Fibroblast of the aortic adventitia (primary cell): ENCODE measurements at places on chromosomes 2 and 18.

DNA sequence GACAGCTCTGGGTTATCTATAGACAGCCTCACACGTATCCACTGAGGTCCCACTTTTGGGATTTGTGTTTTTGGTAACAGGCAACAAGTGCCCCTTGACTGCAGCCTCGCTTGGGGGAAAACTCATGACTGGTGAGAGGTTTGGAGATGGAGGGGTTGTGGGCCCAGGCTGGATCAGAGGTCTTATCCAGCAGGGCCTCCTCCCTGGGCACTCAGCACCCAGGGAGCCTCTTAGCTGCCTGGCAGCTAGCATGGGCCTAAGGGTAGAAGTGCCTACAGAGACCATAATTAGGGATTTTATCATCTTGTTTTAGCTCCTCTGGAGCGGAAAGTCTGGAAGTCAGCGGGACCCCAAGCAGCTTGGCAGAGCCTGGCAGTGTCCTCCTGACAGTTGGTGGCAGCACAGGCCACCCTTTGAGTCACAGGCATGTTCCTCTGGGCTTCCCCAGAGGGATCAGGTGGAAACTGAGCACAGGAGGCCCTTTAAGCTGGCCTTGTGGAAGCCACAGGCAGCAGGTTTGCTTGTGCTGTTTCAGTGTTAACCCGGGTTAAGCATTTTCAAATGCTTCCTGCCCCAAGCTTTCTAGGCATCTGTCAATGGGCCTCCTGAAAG lies 143.1 kb downstream of the KCTD1 start:
- peak; percentile 47 for DNase-seq

DNA sequence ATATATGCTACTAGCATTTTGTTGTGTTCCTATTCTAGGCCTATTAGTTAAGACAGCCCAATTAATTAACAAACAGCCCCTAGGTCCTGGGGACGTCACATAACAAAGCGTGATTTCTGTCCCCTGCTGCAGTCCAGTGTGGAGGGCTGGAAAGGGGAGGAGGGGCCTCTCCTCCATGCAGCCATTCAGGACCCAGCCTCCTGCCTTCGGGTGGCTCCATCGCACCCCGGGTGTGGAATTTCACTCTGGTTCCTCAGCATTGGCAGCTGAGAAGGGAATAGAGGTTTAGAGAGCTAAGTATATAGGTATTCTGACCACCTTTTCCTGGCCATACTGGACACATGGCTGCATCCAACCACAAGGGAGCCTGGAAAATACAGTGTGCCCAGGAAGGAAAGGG lies 42.4 kb downstream of the MC2R start:
- no peak for DNase-seq

DNA sequence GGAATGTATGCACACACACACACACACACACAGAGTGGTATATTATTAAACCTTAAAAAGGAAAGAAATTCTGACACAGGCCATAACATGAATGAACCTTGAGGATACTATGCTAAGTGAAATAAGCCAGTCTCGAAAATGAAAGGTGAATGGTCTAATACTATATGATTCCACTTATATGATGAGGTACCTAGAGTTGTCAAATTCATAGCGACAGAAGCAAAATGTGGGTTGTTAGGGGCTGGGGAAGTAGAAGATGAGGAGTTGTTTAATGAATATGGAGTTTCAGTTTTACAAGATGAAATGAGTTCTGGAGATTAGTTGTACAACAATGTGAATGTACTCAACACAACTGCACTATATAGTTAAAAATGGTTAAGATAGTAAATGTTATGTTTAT lies 118.1 kb downstream of the ABCA12 start:
- DNase-seq: no peak

DNA sequence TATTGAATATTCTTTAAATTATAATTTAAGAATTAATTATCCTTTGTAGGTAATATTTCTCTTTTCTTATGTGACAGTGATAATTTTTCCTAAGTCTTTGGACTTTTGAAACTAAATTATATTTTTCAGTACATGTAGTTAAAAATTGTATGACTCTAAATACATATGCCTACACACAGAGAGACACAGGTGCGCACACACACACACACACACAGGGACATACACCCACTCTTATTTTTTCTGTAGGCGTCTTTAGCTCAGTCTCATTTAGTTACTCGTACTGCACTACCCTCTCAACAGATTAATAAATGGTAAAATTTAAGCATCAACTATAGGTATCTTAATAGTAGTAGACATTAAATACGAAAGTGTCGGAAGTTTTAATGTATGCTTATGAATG lies 56.1 kb downstream of the ZNF236 start:
- DNase-seq: no peak

DNA sequence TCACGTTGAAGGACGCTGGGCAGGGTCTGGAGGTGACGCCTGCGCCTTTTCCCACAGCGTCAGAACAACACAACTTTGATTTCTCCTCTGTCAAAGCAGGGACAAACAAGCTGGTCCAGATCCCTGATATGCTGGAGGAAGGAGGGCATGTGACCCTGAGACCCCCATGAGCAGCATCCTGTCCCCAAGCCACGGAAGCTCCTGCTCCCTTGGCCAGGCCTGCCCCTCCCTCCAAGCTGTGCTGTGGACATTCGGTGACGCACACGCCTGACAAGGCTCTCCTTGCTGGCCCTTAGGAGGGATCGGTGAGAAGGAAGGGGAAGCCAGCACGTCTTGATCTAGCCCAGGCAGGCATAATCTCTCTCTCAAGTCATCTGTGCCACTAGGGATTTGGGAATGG lies 11.3 kb downstream of the MLPH start:
- DNase-seq: no peak

DNA sequence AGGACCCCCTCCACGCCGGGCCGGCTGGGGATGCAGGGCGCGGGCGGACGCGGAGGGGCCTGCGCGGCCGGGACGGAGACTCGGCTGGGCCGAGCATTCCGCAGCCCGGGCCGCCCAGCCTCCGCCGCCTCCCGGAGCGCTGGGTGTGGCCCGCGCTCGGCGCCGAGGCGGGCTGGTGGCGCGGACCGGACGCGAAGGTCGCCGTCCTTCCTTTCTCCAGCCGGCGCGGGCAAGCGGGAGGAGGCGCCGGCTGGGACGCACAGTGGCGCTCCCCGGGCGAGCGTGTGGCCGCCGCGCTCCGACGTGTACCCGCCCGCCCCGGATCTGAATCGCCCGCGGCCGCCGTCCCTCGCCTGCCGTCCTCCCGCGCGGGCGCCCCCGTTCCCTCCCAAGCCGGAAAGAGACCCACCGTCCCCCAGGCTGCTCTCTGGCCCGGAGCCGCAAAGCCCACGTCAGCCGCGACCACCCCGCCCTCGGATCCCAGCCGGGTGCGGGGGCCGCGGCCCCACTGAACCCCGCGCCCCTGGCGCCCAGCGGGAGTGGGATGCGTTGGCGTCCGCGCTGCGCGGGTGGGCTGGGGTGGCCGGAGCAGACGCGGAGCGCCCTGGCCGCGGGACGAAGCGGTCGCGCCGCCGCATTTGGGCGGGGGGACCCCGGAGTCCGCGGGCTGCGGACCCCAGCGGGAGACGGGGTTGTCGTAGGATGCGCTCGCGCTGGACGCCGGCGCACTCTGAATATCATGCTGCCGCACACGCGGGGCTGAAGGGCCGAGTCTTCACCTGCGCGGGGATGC lies 634 bp downstream of the SPATS2L start:
- DNase-seq: no peak

GRCh38 chr2:192010073-192010472 lies 163.2 kb upstream of the CAVIN2 start:
- no peak for DNase-seq
